GM03348 (cell line): ENCODE measurements at places on chromosomes 16 and 17.

GRCh38 chr16:63714876-63715275 is 1407.0 kb downstream of the CDH11 start:
- no peak for DNase-seq

GRCh38 chr17:68749349-68750207 is 148.4 kb upstream of the FAM20A start:
- DNase-seq = no peak

GRCh38 chr17:5127910-5128309 is 12.1 kb downstream of the USP6 start:
- no peak for DNase-seq

GRCh38 chr17:1635675-1636465 is 7.2 kb upstream of the SLC43A2 start:
- no peak for DNase-seq

GRCh38 chr16:10036956-10037355 is 145.3 kb downstream of the GRIN2A start:
- no peak for DNase-seq
